ENCODE measurements at places on chromosomes 7 and 10.

DNA sequence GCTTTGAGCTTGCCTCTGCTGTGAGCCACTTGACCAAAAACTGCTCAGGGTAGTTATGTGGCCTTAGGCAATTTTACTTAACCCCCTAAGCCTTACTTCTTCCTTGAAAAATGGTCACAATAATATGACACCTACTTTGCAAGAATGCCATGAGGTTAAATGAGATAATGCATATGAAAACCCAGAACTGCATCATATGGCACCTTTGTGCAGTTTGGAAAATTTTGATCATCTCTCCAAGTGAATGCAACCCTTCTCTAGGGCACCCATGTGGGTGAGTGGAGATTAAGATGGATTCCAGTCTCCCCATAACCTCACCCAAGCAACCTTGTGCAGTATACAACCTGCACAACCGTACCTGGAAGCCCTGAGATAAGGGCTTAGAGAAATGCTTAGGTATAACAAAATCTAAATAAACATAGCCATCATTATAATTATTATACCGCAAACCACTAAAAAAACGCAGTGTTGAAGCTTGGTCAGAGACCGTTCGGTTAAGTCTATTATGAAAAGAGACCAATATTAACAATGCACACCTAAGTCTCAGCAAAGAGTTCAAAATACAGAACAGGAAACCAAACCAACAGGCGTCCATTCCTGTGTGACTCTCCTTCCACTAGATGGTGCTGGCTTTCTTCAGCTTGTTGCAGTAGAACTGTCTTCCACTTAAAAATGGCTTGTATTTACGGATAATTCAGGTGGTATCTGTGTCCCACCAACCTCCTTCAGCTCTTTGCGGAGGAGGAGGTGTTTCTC, 21.0 kb upstream of the ASB15 start:
- DNase-seq = no peak

DNA sequence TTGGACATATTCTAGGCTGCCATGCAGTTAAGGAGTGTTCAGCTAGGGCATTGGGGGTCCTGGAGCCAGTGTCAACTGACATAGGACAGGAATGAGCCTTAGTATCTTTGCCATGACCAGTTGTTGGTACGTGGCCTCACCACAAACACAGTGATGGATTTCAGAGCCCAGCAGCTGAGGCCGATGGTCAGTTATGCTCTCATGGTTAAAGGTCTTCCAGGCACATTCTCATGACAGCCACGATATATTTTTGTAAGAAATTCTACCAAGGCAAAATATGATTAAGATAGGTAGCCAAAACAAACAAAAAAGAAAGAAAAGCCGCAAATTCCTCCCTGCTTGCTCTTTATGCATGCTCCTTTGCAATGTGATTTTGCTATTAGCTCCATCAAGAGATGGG, 47.8 kb downstream of the CDHR3 start:
- DNase-seq = no peak

DNA sequence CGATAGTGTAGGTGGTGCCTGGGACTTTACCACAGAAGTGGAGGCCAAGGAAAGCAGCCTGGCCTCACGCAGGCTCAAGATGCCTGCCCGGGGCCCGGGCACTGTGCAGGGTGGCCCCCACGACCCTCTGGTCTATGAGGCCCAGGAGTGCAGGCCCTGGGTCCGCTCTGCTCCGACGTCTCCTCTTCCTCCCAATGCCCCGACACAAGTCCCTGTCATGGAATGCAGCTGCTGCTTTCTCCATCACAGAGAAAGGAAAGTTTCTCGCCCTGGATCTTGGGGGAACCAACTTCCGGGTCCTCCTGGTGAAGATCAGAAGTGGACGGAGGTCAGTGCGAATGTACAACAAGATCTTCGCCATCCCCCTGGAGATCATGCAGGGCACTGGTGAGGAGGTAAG, 28.3 kb upstream of the HK1 start:
- DNase-seq = no peak

GRCh38 chr7:26620352-26620751, 244.0 kb downstream of the SKAP2 start:
- no peak for DNase-seq

DNA sequence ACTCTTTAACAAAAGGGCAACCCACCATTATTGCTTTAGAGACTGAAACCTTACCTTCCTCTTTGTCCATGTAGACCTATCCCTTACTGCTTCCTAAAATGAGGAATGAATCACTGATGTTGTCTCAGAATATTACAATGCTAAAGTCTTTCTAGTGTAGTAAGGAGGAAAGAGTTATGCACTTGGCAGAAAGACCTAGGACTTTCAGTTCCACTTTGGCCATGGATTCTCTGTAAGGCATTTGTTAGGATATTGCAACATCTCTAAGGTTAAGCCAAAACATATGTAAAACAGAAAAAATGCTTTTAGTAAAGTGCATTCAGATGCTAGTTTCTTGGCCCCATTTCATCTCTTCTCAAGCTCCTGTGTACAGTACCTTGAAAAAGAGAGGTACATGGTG, 230.9 kb downstream of the PARD3 start:
- DNase-seq = no peak

DNA sequence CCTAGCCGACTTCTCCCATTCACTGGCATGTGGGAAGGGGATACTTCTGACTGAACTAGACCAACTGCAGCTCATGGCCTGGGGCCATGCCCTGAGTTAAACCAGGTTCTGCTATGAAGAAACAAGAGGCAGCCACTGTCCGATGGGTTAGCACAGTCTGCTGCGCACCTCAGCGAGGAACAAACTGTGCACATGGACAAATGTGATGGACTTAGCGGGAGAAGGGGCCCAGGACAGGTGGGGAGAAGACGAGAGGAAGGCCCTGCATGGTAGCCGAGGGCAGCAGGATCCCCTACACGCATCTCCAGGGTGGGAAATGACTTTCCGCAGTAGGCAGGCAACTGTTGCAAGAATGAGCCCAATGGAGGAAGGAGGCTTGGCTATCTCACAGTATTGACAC, 115.0 kb downstream of the PRKAG2 start:
- DNase-seq = no peak

GRCh38 chr7:92674379-92674778, 84.2 kb upstream of the FAM133B start:
- no peak for DNase-seq

- DNase-seq = no peak
Measured at GRCh38 chr10:17128261-17128660, 1.4 kb downstream of the CUBN start.

DNA sequence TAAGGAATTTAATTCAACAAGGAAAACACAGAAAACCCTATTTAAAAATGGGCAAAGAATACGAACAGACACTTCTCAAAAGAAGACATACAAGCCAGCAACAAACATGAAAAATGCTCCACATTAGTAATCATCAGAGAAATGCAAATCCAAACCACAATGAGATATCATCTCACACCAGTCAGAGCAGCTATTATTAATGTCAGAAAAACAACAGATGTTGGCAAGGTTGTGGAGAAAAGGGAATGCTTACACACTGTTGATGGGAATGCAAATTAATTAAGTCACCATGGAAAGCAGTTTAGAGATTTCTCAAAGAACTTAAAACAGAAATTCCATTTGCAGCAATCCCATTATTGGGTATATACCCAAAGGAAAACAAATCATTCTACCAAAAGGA, 55.2 kb downstream of the GCC1 start:
- no peak for DNase-seq

GRCh38 chr10:12938271-12938670, 63.2 kb downstream of the CCDC3 start:
- DNase-seq = no peak

All from stimulated activated CD8-positive, alpha-beta memory T cell treated with anti-CD3 and anti-CD28 coated beads, Interleukin-7, amount 100 ng/mL, for 24 hours (primary cell).